CD4-positive, alpha-beta T cell treated with Interleukin-1 beta for 1 hour (primary cell): ENCODE measurements at places on chromosomes 2 and 18.

GRCh38 chr2:180656455-180656847 is 324.0 kb upstream of the UBE2E3 start:
- DNase-seq, result no peak

DNA sequence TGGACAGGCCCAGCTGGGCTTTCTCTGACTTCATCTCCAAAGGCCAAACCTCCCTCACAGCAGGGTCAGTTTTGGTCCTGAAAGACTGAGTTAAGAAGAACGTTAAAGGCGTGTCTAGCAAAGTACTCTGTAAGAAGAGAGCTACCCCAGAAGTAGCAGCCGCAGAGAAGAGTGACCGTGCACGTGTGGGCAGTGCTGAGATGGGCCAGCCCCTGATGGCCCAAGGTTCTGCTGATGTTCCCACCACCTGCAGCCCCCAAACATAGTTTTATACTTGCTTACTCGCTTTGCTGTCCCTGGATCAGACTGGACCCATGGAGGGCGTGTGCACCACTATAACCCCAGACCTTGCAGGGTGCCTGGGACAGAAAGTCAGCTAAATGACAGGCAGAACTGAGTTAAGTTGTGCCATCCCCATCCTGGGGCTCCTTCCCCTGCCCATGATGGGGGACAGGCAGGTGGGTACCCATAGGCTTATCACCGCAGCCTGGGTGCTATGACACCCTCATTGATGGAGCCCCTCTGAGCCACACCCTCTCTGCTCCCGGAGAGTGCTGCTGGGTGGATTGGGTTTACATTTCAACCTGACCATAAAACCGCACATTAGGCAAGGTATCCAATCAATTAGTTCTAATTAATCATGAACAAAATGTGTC is 367.3 kb upstream of the HS6ST1 start:
- DNase-seq, result no peak

- peak; percentile 54 for DNase-seq
These were observed 311.8 kb downstream of the LNPK start for GRCh38 chr2:175690113-175690837.

GRCh38 chr2:109523536-109524361 is 90.0 kb downstream of the SEPTIN10 start:
- no peak for DNase-seq

DNA sequence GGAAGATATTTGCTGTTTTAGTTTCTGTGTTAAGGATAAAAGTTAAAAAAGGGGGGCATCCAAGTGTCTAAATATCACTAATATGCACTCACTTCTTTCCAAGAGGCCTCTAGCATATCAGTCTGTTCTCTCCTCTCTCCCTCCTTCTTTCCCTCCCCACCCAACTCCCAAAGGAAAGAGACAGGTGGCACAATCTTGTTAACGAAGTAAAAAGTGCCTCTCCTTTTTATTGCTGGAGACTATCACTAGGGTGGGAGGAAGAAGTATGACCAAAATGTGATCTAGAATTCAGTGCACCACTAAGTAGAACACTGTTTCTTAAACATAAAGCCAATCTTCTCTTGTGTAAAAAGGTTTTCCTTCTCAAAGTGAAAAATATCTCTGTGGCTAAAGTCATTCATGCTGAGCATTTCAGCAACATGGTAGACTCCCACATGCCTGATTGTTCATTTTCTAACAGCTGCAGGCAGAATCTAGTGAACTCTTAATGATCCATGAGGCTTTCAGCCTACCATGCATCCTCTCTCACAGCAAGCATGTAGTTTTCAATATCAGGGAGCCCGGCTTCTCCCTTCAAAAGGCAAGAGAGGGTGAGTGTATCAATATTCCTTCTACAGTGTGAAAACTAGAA is 39.5 kb downstream of the RNU4ATAC start:
- DNase-seq, result no peak

- no peak for DNase-seq
These were observed 243.1 kb upstream of the SLC39A10 start for GRCh38 chr2:195413944-195414343.

DNA sequence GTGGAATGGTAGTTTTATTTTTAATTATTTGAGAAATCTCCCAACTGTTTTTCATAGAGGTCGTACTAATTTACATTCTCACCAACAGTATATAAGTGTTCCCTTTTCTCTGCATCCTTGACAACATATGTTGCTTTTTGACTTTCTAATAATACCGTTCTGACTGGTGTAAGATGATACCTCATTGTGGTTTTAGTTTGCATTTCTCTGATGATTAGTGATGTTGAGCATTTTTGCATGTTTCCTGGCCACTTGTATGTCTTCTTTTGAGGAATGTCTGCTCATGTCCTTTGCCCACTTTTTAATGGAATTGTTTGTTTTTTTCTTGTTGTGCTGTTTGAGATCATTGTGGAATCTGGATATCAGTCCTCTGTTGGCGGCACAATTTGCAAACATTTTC is 242.5 kb downstream of the ZNF521 start:
- DNase-seq, result no peak

GRCh38 chr18:62672600-62672999 is 42.7 kb upstream of the PHLPP1 start:
- no peak for DNase-seq

DNA sequence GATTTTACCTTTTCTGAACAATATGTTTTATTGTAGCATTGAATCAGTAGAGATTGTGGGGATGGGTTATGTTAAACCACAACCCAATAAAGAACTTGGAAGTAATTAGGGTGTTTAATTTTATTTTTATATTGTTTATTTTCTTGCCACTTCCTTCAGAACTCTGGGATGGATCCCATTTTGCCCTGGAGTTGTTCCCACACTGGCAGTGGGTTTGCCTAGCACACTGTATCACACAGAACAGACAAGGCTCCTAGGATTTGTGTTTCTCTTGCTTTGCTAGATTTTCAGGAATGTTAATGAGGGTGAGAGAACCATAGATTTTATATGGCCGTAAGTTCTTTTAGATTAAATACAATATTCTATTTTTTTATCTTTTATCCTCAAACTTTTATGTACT is 59.0 kb downstream of the TANK start:
- DNase-seq, result no peak

- DNase-seq, result no peak
These were observed 33.0 kb downstream of the INPP5D start for GRCh38 chr2:233093166-233093448.

GRCh38 chr2:224032283-224032682 is 6.8 kb downstream of the SERPINE2 start:
- DNase-seq, result no peak

DNA sequence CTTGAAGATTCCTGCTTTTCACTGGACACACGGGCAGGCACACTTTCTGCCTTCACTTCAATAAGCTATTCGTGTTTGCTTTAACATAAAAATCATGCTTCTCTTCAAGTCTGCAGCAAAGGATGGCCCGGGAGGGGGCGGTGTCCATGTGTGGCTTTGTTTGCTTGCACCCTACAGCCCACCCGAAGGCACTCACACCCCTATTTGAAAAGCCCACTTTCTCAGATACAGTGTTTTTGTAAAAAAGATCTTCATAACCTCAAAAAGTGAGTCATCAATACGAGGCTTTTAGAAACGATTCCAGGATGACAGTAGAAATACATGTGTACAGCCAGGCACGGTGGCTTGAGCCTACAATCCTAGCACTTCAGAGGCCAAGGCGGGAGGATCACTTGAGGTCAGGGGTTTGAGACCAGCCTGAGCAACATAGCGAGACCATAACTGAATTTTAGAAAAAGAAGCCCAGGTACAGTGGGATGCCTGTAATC is 36.5 kb upstream of the HPCAL1 start:
- DNase-seq, result no peak

GRCh38 chr2:23423062-23423872 is 38.3 kb downstream of the KLHL29 start:
- no peak for DNase-seq

DNA sequence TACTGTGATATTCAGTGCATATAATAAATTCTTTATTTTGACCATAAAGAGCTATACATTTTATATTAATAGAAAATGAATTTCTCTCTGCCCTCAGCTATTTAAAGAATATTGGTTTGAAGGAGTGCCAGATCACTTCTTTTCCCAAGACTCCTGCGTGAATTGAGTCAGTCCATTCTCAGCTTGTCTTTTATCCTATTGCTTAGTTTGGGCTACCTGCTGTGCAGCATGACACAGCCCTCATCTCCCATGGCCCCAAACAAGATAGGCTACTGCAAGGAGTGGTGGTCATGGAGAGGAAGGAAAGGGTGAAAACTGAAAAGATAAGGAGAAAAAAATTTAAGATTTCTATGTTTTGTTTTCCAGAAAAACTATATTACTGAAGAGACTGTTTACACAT is 10.1 kb upstream of the FBXO11 start:
- DNase-seq, result no peak

GRCh38 chr2:45932278-45932975 is 281.0 kb downstream of the PRKCE start:
- no peak for DNase-seq

GRCh38 chr2:219593154-219593553 is 4.5 kb upstream of the STK11IP start:
- no peak for DNase-seq

- no peak for DNase-seq
These were observed 204 bp downstream of the FAM110C start for GRCh38 chr2:46131-46470.

DNA sequence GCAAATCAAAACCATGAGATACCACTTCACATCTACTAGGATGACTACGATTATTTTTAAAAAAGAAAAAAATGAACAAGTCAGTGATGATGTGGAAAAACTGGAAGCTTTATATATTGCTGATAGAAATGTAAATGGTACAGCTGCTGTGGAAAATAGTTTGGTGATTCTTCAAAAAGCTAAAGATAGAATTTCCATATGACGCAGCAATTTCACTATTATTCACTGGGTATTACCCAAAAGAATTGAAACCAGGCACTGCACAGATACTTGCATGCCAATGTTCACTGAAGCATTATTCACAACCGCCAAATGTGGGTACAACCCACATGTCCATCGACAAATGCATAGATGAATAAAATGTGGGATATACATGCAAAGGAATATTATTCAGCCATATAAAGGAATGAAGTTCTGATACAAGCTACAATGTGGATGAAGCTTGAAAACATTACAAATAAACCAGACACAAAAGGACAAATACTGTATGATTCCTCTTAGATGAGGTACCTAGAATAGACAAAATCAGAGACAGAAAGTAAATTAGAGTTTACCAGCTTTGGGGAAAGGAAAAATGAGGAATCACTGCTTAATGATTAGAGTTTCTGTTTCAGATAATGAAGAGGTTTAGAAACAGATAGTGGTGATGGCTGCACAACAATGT is 11.1 kb downstream of the RTTN start:
- DNase-seq, result no peak

GRCh38 chr2:210480079-210480478 is 3.5 kb upstream of the LANCL1 start:
- DNase-seq, result no peak

DNA sequence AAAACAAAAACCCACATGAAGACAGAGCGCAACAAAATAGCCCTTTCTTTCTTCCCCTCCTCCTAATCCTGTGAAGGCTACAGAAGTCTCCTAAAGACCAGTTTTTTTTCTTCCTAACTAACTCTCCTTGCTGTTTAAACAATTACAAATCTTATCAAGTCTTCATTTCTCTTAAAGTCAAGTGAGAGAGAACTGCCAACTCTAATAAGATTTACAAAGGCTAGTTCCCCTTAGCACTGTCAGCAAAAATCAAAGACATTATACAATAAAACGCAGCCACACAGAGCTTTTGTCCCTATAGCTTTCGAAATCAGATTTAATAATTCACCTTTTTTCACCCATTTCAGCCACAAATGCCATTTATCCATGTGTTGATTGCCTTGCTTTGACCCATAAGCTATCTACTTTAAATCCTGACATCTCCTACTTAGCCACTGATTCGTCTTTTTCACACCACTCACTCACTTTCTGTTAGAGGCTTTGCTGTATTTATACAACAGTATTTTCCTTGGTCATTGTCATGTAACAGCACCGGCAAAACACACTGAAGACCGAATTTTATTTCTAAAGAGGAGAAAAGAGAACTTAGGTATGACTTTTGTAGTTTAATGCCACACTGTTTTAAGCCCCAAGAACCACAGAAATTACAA is 5.9 kb downstream of the NRXN1 start:
- no peak for DNase-seq

DNA sequence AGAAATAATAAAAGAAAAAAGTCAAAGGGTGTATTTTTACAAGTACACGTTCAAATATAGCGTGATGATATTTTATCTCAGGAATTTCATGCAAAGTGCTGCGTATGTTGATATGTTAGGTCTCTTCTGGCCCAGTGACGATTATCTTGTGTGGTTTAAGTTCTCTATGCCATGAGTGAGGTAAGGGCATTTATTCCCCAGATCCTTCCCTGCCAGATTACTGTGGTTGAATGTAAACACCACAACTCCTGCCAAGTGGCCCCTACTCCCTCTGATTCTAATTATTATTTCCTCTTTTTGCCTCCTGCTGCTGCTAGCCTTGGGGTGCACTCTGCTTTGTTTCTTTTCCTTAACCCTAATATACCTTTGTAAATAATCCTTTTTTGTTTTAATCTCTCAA is 12.2 kb downstream of the SCN2A start:
- no peak for DNase-seq

GRCh38 chr2:34408100-34408499 is 809.0 kb upstream of the FAM98A start:
- DNase-seq, result no peak

DNA sequence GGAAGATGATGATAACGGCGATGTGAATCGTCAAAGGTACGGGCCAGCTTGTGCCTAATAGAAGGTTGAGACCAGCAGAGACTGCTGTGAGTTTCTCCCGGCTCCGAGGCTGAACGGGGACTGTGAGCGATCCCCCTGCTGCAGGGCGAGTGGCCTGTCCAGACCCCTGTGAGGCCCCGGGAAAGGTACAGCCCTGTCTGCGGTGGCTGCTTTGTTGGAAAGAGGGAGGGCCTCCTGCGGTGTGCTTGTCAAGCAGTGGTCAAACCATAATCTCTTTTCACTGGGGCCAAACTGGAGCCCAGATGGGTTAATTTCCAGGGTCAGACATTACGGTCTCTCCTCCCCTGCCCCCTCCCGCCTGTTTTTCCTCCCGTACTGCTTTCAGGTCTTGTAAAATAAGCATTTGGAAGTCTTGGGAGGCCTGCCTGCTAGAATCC is 3.0 kb downstream of the FZD7 start:
- DNase-seq, result no peak

DNA sequence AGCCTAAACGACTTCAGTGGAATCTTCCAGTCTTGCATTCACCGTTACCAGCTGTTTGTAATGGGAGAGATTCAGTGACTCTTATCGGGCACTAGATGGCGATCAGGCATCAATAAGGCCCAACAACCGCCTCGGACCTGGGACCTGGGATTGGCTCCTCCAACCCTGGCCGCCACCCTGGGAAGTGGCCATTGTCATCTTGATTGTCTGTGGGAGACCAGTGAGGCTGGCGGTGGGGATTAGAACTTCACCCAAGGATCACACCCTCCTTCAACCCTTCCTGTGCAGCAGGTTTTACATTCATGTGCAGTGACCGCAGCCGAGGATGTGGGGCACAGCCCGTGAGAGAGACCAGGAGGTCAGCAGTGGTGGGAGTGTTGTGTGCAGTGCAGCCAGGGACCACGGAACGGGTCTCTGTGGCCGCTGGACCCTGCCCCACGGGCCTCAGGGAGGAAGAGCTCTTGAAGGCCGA is 85.3 kb downstream of the SPP2 start:
- peak; percentile 63 for DNase-seq
